ENCODE measurements at places on chromosomes 1 and 21.

GRCh38 chr1:173355281-173356031 is 121.7 kb upstream of the PRDX6 start:
- DNase-seq, result no peak

DNA sequence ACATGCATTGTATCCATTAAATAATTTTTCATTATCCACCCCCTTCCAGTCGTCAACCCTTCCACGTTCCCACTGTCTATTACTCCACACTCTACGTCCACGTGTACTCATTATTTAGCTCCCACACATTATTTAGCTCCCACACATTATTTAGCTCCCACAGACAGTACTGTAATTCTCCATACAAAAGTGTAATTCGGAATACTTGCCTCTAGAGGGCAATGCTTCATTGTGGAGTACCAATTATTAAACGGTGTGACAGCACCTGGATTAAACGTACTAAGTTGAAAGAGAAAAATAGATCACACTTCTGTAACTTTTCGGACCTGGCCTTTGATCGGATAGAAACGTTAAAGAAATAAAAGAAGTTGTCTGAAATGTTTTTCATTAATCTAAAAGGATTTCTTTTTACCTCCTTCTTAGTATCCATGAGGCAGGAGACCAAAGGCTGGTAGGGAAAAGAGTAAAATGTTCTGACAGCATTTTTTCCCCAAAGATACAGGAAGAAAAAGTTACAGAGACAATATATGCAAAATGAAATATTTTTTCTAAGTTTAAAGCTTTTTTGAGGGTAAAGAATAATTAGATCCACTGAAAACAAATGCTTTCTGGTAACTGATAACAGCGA is 99.2 kb downstream of the LHX8 start:
- no peak for DNase-seq

- DNase-seq, result no peak
These were observed 26.4 kb downstream of the LRRC53 start for GRCh38 chr1:74486036-74486435.

- DNase-seq, result no peak
These were observed 56.0 kb upstream of the COX20 start for GRCh38 chr1:244779410-244779809.

DNA sequence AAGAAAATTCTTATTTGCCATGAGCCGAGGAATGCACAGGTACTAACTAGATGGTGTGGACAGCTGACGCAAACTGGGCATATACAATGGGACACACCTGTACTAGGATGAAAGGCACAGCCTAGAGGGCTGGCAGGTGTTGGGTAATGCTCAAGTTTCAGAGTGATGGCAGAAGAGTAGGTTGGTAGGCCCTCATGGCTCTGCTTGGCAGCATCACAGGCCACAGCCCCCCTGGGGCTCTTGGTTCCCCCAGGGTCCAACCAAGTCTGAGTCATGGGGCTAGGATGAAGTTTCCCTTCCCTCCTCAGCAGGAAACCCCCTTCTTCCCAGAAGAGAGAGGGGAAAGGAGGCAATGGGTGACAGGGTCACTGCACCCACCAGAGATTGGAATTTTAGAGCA is 35.2 kb downstream of the SPEN start:
- no peak for DNase-seq

Measured in AG09309 (cell line).